ENCODE measurements at places on chromosomes 16 and 17.

DNA sequence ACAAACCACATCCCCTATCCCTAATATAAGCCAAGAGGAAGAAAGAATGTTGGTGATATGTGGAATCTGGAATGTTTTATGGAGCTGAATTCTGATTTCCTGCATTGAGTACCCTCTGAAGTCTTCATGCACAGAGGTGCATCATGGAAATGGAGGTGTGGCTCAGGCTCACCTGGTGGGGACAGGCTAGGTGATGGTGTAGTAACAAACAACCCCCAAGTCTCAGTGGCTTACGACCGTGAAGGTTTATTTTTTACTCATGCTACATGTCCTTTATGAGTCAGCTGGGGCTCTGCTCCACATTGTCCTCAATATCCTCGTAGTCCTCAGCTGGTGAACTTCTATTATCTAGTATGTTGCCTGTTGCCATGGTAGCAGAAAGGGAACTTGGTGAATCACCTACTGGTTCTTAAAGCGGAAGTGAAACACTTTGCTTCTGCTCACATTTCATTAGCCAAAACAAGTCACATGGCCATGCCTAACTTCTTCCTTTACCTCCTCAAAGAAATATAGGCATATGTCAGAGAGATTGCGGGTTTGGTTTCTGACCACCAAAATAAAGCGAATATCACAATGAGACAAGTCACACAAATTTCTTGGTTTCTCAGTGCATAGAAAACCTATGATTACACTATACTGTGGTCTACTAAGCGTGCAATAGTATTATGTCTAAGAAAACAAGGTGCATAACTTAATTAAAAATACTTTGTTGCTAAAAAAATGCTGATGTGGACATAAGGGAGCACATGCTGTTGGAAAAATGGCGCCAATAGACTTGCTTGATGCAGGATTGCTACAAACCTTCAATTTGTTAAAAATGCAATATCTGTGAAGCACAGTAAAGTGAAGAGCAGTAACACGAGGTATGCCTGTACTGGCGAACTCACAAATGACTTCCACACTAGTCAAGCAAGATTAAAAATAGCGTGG lies at the start of gene PMFBP1:
TSS of gene PMFBP1 (minus strand) at position 51 of the 930 bp plus-strand sequence. CDS start 947 bp downstream, outside the sequence.
- no peak for DNase-seq

DNA sequence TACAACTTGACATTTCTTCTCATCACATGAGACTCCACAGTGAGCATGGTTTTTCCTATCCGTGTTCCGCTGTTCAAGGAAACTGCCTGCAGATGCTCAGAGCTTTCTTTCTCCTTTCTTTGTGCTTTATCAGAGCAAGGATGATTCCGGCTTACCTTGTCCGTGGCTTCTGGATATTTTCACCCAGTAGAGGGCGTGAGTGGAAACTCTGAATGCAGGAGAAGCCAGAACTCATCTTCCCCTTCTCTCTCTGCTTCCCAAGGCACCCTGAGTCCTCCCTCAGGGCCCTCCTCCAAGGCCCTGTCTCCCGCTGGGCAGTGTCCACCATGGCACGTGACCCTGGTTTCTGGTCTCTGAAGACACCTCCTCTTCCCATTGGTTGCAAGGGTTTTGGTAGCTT lies 721.1 kb upstream of the RBFOX1 start:
- DNase-seq = no peak

GRCh38 chr17:19579867-19580565 lies 46.4 kb downstream of the SLC47A1 start:
- DNase-seq = no peak

DNA sequence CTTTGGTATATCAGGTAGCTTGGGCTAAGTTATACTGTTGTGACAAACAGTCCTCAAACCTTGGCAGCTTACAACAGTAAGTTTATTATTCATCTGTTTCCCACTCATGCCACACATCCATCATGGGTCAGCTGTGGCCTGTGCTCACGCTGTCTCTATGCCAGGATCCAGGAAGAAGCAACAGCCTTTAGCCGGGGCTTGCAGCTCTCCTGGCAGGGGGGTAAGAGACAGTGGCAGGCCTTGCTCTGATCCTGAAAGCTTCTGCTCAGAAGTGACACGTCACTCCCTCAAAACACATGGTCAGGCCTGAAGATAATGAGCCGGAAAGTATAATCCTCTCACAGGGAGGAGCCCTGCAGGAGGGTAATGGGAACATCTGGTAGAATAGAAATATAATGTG lies 377.6 kb downstream of the CPPED1 start:
- DNase-seq = no peak

DNA sequence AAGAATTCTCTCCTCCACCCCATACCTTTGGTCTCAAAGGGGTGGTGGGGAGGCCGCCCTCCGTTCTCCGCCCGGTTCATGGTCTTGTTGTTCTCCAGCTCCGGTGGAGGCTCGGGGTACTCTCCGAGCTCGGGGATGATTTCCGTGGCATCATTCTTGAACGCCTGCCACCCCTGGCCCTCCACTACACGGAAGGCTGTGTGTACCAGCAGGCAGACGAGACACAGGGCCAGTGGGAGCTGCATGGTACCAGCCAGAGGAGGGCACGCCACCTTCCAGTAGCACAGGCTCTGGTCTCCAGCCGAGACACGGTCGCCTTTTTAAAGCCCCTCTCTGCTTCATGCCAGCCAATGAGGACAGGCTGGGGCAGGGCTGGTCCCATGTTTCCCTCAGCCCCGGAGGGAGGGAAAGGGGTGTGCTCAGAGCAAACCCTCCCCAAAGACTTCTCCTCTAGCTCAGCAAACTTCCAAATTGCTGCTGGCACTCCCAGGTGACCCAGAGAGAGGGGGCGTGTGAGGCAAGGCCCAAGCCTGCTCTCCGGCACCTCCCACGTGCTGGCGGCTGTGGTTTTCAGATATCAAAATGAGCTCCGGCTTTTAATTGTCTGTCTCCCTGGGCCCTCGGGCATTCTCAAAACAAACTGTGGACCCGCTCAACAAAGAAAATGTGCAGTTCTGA lies at the start of gene SOST:
TSS of gene SOST (minus strand) at position 295 of the 678 bp plus-strand sequence. CDS start at position 245, 50 bp downstream.
- no peak for DNase-seq

GRCh38 chr17:50818921-50819657 lies 16.3 kb upstream of the WFIKKN2 start:
- no peak for DNase-seq

DNA sequence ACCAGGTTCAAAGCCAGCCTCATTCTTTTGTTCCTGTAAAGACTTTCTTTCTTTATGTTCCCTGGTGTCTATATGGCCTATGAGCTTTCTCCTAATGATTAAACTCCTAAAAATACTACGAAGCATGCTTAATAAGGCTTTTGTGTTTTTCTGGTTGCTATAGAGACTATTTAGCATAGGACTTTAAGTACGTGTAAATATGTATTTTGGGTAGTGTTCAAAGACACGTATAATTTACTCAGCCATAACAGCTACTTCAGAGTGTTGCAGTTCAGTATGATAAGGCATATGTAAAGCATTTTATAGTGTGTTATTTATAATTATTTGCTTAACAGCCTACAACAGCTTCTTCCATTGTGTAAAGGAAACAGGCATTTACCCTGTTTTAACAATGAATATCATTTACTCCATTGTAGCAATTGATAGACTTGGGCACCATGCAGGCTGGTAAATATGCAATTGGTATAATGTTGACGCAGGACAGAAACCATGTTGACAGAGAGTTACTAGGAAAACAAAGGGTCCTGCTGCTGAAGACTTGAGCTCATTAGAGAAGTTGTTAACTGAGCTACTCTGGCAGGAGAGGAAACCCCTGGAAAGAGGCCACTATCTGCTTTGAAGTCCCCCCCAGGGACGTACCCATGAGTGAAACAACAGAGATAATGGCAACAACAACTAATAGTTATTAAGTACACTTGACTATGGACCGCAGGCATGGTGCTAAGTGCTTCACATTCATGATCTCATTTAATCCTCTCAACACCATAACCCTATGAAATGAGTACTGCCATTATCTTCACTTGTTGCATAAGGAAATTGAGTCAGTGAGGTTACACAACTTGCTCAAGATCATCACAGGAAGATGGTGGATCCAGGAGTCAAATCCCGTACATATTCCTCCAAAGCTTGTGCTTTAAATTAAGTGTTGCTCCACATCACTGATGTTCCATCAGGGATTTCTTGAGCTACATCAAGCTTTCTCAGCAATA lies 342.2 kb upstream of the DYNLRB2 start:
- DNase-seq = no peak

Data from stimulated activated CD4-positive, alpha-beta T cell treated with anti-CD3 and anti-CD28 coated beads, TNF-alpha, amount 100 ng/mL, for 24 hours (primary cell).